ENCODE measurements at places on chromosomes 7 and 10.
A peak's percentile ranks its signal among the peaks of the same experiment; 100 is the strongest.

DNA sequence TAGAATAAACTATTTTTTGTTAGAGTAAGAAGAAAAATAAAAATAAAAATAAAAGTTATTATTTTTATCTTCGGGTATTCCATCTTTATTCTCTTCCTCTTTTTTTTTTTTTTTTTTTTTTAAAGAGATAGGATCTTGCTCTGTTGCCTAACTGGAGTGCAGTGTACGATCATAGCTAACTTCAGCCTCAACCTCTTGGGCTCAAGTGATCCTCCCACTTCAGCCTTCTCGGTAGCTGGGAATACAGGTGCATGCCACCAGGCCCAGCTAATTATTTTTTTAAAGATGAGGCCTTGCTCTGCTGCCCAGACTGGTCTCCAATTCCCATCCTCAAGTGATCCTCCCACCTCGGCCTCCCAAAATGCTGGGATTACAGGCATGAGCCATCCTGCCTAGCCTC is 15.4 kb downstream of the STAM start:
- no peak for DNase-seq

- peak; percentile 49 for DNase-seq
Measured at GRCh38 chr7:148590471-148590870, at the start of gene C7orf33. C7orf33 (plus strand) TSS chr7:148590766; CDS start chr7:148590926, 160 bp downstream.

DNA sequence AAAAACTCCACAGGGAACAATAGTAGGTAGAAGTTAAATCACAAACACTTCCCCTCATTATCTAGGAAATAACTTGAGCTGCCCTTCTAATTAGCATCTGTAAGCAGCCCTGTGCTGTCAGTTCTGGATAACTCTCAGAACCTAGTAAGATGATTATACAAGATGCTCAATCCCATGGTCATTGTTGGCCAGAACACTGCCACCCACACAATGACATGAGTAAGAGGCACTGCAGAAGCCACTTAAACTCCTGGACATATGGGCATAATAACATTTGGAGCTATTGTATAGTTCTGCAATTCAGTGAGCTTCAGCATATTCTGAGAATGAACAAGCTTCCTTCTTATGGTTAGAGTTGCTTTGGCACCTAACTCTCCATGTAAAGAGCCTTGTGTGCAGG is 153.8 kb downstream of the PLPP4 start:
- no peak for DNase-seq

- DNase-seq: no peak
Measured at GRCh38 chr7:82230811-82231581, 212.6 kb downstream of the CACNA2D1 start.

GRCh38 chr10:61845196-61845949 is 56.1 kb upstream of the ARID5B start:
- DNase-seq: no peak

GRCh38 chr10:126110489-126111180 is 214.3 kb downstream of the FANK1 start:
- DNase-seq: no peak

DNA sequence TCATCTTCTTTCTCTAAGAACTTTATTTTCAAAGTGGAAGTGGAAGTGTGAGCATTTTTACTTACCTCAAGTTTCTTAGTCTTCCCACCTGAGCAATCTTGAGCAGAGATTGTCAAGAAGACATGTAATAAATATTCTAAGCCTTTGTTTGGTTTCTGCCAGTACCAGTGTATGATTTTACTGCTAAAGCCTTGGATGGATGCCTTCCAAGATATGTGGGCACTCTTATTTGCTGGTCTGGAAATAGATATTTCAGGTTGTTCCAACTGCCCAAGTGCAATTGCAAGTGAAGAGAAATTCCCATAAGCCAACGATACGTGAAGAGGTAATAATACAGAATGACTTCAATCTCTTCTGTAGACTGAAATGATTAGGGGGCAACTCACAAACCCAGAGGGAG is 18.2 kb upstream of the TARP start:
- DNase-seq: no peak

GRCh38 chr7:150842716-150843115 is 9.6 kb upstream of the AOC1 start:
- no peak for DNase-seq

- no peak for DNase-seq
Measured at GRCh38 chr7:44326261-44327125, 1.1 kb upstream of the CAMK2B start.

GRCh38 chr7:135147899-135148721 is at the start of gene TMEM140:
TMEM140 (plus strand) TSS chr7:135148072; CDS start chr7:135164442, 16,370 bp downstream.
- no peak for DNase-seq

DNA sequence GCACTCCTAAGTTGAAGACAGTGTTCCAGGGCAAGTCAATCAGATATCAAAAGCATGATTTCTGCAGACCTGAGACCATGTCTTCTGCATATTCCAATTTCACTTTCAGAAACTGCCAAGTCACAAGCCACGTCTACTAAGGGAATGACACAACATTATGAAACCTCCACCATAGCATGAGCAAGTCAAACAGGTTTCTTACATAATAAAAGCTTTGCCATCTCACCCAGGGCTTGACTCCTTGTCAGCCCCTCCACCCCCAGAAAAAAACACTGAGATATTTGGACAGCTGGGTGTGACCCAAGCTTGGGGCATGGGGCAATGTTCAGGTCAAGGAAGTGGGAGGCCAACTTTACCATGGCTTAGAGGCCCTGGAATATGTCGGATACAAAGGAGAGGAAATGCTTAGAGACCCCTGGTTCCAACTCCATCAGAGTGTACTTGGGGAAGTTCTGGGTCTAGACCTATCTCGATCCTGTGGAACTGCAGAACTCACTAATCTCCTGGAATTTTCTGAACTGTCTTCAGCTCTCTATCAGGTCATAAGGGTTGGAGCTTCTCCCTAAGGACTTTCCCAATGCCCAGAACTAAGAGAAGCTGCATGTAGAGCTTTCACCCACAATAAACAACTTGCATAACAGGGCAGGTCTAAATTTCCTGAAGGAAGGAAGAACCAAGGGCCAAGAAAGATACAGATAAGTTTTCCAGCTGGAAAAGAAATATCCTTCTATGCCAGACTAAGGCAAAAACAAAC is 80.6 kb upstream of the NAMPT start:
- DNase-seq: no peak

Measured in ELF-1 (cell line).